ENCODE measurements at places on chromosomes 2 and 18. TPM values are rescaled to one million over a fixed set of nuclear protein-coding genes. Genes with fewer than 3 reads are reported as not detected.

DNA sequence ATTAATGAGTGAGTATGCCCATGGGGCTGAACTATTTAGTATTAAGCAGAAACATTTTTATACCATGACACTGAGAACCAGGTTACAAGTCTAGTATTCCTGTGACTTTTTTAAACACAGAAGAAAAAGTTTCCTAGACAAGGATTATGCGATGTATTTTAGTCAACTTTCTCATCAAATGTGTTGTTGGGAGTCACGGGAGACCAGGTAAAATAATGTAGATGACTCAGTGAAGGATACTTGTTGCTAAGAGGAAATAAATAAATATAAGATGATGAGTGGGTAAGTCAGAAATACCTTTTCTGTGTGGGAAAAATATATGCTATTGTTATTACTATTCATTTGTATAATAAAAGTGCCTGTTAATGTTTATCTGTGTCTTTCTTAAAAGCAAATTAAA lies 23.4 kb downstream of the MBD5 start:
- no peak overlapping the region for H3K4me3 ChIP-seq
- no peaks in the 10 kb centered on the region for H3K36me3 ChIP-seq
- no peak overlapping the region for H3K27ac ChIP-seq
- DNase-seq = no peak

- no peak for DNase-seq
- H3K36me3 ChIP-seq = no peaks in the 10 kb centered on the region
- H3K27me3 ChIP-seq = peaks cover 1% of the 10 kb centered on the region
Observed at GRCh38 chr2:189542145-189542882, 38.3 kb downstream of the SLC40A1 start.

DNA sequence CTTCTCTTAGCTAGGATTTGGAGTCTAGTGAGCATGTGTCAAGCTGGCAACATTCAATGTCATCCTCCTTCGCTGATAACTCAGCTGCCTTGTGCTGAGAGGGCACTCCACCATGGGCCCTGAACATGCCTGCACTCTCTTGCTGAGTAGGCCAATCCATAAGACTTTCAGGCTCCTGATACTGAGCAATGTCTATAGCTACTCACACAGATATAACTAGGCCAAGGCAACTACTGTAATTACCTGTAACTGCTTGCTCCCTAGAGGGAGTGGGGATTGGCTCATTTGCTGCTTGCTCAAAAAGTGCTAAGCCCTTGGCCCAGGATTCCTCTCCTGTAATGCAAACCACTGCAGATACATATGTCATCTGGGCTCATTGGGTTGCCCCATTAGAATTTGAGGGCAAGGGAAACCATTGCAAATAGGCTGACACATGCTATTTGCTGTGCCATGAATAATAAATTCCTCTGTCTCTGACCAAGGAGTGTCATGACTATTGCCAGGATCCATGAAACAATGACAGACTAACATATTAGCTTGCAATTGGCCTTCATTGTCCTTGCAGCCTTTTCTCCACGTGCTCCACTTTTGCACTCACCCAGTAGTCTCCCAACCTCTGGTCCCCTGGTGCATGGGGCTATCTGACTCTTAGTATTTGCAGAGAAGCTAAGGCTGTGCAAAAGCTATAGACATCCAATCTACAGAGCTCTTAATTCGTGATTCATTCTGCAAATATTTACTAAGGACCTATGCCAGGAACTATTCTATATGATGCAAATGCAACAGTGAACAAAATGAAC lies 36.9 kb upstream of the BMPR2 start:
- no peaks in the 10 kb centered on the region for H3K36me3 ChIP-seq
- no peaks in the 10 kb centered on the region for H3K27me3 ChIP-seq

DNA sequence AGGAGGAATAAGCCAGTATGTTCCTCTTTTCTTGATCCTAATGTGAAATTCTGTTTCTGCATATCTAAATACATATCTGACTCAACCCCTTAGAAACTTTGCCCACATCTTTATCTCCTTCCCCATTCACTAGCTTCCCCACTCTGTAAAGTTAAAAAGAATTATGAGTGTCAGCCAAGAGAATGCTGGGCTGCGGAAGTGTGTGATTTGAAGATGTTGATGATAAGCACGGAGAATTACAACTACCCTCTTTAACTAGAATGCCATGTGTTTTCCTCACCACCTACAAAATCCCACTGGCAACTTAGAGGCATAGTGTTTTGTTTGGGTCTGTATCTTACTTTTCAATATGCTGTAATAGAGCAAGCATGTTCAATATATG lies 490.4 kb upstream of the FANCL start:
- no peak overlapping the region for H3K27ac ChIP-seq
- DNase-seq = no peak
- peaks cover 5% of the 10 kb centered on the region for H3K4me1 ChIP-seq
- no peaks in the 10 kb centered on the region for H3K36me3 ChIP-seq

SERPINB4 gene
- total RNA-seq = not detected

INPP5D gene
- total RNA-seq = 62.3 TPM

DNA sequence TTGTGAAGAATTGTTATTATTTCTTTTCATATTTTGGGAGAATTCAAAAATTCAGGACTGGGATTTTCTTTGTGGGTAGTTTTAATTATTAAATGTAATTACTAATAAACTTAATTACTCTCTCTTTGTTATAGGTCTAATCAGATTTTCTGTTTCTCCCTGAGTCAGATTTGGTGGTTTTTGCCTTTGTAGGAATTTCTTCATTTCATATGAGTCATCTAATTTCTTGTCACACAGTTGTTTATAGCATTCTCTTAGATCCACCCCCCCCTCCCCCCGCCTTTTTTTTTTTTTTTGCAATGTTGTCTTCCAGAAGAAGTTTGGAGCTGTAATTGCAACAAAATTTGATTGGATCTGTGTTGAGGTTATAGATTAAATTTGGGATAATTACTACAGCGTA lies 26.0 kb upstream of the GALR1 start:
- H3K4me1 ChIP-seq = peaks cover 1% of the 10 kb centered on the region
- no peak overlapping the region for H3K27ac ChIP-seq
- no peak overlapping the region for H3K4me3 ChIP-seq
- DNase-seq = no peak

DNA sequence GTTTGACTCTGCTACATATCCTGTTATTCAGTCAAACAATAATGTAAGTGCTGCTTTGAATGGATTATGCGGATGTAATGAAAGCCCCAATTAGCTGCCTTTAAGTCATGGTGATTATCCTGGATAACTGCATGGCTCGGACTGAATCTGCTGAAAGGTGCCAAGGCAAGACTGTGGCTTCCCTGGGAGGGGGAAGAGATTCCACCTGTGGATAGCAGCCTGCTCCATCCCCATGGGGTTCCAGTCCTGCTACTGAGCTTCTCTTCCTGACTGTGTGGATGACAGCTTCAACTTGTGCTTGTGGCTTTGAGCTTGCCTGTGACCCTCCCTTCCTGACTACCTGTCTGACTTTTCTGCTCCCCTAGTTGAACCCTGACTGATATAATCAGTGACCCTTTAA lies 540.0 kb upstream of the GYPC start:
- H3K27ac ChIP-seq = no peak overlapping the region
- H3K36me3 ChIP-seq = no peaks in the 10 kb centered on the region
- no peak overlapping the region for H3K4me3 ChIP-seq
- H3K4me1 ChIP-seq = no peaks in the 10 kb centered on the region
- H3K27me3 ChIP-seq = no peaks in the 10 kb centered on the region

DNA sequence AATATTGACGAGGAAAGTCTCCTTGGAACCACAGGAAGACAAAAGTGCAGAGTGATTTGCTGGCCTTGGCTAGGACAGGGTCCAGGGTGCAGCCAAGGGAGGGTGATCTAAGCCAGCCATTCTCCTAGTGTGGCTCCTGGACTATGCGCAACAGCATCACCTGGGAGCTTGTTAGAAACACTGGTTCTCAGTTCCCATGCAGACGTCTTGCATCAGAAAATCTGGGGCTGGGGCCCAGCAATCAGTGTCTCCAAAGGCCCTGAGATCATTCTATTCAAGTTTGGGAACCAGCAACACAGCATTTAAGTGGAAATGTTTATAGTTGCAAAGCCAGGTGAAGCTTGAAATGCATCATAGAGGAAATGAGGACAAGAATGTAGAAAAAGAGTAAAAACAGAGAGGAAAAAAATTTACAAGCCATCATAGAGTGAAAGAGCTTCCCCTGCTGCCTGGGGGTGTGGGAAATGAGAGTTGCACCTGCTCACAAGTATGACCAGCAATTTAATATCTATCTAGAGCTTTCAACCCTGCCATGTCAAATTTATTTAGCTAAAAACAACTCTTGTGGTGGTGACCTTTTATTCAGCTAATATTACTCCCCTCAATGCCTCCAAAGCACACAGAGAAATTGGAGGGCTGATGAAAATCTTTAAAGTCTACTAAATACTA lies 54.4 kb upstream of the SEC11C start:
- DNase-seq = no peak
- peaks cover 16% of the 10 kb centered on the region for H3K27me3 ChIP-seq
- no peak overlapping the region for H3K27ac ChIP-seq
- H3K4me3 ChIP-seq = no peak overlapping the region
- H3K36me3 ChIP-seq = no peaks in the 10 kb centered on the region

DNA sequence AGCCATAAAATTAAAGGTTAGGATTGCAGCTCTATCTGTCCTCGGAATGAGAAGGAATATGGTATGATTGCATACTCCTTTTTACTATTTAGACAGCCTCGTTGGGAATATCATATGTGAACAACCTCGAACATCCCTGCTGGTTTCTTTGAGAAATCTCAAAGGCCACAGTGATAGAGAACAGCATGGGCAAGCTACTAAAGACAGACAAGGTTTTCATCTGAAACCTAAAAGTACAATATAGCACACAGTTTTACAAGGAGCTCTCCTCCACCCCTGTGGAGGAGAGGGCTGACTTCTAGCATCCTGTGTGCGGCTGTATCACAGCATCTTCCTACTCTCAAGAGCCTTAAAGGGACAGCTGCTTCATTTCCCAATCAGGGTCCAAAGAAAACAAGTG lies 104.3 kb downstream of the VWC2L start:
- H3K36me3 ChIP-seq = no peaks in the 10 kb centered on the region
- H3K4me3 ChIP-seq = no peak overlapping the region
- no peaks in the 10 kb centered on the region for H3K27me3 ChIP-seq
- H3K27ac ChIP-seq = no peak overlapping the region

- no peak overlapping the region for H3K4me3 ChIP-seq
Observed at GRCh38 chr2:63772061-63772460, 69.6 kb upstream of the UGP2 start.

DNA sequence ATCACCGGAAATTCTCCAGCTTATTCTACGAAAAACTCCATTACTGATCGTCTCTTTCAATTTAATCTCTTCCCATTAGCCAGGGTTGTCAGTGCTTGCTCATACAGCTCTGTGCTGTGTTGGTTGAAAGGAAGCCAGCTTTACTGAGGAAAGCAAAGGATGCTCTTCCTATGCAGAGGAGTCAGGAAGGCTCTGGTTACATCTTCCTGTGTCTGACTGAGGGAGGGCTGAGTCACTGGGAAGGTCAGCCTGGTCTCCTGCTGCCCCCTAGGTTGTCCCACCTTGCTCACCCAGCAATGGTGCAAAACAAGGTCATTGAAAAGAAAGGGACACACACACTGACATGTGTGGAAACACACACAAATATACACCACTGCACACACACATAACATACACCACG lies 975.6 kb downstream of the DCDC2C start:
- DNase-seq = no peak
- H3K27me3 ChIP-seq = no peaks in the 10 kb centered on the region
- no peaks in the 10 kb centered on the region for H3K4me1 ChIP-seq
- no peak overlapping the region for H3K4me3 ChIP-seq
- H3K36me3 ChIP-seq = no peaks in the 10 kb centered on the region

DNA sequence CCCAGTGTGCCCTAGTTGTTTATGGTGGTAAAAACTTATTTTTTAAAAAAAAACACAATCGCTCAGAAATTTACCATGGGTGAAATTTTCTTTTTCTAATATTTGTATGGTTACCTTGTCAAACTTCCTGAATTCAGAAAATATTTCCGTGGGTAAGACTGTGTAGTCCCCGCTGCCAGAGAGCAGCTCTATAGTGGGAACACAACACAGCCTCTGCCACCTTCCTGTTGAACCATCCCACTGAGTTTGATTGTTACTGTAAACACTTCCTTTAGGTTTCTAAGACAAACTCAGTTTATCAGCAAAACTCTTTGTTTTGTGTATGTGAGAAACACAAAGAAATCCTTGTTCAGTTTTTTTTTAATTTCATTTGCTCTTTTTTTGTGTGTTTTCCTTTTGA lies 17.9 kb downstream of the DNAH6 start:
- no peaks in the 10 kb centered on the region for H3K36me3 ChIP-seq
- no peak overlapping the region for H3K4me3 ChIP-seq
- no peak overlapping the region for H3K27ac ChIP-seq
- no peak for DNase-seq
- peaks cover 25% of the 10 kb centered on the region for H3K27me3 ChIP-seq
- peaks cover 2% of the 10 kb centered on the region for H3K4me1 ChIP-seq

CERKL gene
- not detected for total RNA-seq

- no peaks in the 10 kb centered on the region for H3K4me1 ChIP-seq
- no peak overlapping the region for H3K4me3 ChIP-seq
- peaks cover 54% of the 10 kb centered on the region for H3K36me3 ChIP-seq
- no peaks in the 10 kb centered on the region for H3K27me3 ChIP-seq
Observed at GRCh38 chr2:74099271-74099670, 48.4 kb downstream of the BOLA3 start.

DNA sequence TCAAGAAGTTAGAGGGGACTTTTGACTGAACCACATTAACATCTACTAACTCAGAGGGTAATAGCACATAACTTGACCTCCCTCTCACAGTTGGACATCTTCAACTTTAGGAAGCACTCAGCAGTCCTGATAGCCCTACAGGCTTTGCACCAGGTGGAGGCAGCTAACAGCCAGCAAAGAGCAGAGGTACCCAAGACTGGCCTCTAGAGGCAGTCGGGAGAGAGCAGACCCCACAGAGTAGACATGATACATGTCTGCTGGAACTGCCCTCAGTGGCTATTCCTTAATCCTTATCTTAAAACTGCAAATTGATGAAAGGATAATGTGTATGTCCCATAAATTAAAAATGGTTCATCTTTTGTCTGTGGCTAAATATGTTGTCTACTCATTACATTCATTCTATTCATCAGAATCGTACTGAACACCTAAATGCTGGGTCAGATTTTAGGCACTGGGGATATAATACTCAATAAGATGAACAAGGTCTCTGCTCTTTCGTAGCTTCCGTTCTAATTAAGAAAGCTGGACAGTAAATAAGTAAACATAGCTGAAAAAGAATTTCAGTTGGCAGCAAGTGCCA lies 49.8 kb downstream of the CAB39 start:
- no peak overlapping the region for H3K27ac ChIP-seq
- no peak for DNase-seq
- H3K4me1 ChIP-seq = peaks cover 58% of the 10 kb centered on the region
- H3K4me3 ChIP-seq = no peak overlapping the region
- peaks cover 69% of the 10 kb centered on the region for H3K36me3 ChIP-seq

DOK6 gene
- total RNA-seq = not detected
